Stimulated activated naive CD4-positive, alpha-beta T cell treated with Interleukin-2 at 50 U/mL for 16 hours (primary cell): ENCODE measurements at places on chromosomes 7 and 10.

- no peak for DNase-seq
Measured at GRCh38 chr10:60363187-60363586, 26.5 kb downstream of the ANK3 start.

DNA sequence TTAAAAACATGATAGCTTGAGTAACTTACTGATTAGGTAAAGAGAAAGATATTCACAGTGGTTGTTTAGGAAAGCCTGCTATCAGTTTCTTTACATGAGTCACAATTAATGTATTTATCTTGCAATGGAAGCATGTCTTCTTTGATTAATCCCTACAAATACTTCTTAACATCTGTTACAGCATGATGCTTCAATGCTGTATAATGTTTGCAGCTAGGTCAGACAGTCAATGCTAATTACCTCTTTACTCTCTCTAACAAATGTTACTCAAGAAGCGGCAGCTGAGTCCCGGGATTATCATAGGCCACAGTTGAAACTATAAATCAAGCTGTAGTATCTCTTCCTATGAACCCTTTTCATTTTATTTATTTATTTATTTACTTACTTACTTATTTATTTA is 33.2 kb downstream of the ACBD5 start:
- no peak for DNase-seq

GRCh38 chr7:38678698-38679054 is 47.5 kb upstream of the AMPH start:
- no peak for DNase-seq

DNA sequence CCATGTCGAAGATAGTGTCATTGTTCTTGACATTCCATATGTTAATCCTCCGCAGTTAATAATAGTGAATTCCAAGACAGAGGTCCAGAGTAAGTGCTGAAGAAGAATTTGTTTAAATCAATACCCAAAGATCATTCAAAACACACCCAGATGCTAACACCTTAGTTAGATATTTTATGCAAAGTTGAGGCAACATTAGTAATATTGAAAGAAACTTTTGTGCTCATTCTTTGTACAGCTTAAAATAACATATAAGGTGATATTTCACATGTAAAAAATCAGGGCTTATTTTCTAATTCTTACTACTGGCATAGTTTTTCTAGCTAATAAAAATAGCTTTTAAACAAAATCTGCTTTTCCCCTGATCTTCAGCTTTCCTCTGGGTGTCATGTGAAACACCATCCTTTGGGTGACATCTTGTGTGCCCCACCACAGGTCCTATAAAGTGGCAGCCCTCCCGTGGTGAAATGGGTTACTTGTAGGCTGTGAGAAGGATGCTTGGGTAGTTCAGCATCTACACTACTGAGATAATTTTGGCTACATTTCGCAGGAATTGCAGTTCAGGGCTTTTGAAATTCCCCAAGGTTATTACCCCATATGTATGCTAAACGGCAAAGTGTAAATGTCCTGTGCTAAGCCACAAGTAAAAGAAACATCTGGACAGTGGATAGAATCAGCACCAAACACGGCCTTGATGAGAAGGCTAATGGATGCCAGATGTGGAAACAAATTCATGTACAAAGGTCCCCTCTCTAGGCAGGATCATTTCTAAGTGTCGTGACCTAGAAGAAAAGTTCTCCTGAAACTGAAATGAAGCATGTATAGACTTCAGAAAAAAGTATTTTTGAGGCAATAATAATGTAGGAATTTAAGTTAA is 105.4 kb downstream of the GRM3 start:
- DNase-seq, result no peak

GRCh38 chr7:94590526-94591162 is 65.3 kb downstream of the SGCE start:
- DNase-seq, result no peak

GRCh38 chr7:27130540-27131389 is at the start of gene HOXA4:
HOXA4 (minus strand) TSS chr7:27130757; CDS start chr7:27130733, 24 bp downstream.
- peak; percentile 74 for DNase-seq

GRCh38 chr10:129546106-129546505 is 79.1 kb downstream of the MGMT start:
- no peak for DNase-seq

DNA sequence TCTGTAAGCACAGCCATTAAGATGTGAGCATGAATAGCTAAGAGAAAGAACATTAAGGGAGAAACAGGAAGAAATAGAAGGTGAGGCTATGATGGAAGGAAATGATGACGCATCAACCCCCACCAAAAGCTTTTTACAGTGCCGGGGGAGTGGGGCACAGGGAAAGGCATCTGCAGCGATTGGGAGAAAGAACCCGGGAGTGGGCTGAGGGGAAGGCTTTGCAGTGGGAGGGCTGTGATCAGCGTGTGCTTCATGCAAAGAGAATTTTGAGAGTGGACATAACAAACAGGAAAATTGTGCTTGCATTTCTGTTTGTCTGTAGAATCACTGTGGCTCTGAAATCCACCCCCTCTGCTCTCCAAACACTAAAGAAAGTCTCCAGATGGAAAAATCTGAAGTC is 250.8 kb downstream of the KCNMA1 start:
- DNase-seq, result no peak

DNA sequence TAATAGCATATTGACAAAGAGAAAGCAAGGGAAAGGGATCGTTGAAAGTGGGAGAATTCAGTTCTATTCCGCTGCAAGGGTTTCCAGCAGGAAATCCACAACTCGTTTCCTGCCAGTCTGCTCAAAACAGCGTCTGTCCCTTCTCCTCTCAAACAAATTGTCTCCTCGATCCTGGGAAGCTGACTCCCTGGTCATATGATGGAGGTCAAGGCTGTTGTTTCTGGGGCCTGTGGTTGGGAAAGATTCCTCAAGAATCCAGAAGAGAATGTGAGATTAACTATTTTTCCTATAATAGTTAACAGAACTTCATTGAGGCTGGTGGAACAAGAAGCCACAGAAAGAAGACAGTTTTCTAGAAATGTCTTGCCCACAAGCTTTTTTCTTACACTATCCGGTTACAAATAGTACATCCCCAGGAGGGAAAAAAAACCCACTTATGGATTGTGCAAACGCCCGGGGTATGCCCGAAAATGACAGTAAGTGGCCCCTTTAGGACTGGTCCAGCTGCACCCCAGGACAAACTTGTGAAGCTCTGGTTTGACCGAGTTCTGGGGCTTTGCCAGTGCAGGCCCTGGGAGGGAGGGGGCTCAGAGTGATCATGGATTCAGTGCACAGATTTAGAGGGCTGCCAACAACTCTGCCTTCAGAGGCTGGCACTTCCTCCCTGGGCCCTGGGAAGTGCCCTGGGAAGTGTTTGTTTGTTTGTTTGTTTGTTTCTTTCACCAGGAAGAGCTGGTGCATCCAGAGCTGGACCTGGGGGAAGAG is 49.4 kb upstream of the CTBP2 start:
- no peak for DNase-seq

GRCh38 chr10:121087129-121087528 is 236.0 kb downstream of the WDR11 start:
- DNase-seq, result no peak

DNA sequence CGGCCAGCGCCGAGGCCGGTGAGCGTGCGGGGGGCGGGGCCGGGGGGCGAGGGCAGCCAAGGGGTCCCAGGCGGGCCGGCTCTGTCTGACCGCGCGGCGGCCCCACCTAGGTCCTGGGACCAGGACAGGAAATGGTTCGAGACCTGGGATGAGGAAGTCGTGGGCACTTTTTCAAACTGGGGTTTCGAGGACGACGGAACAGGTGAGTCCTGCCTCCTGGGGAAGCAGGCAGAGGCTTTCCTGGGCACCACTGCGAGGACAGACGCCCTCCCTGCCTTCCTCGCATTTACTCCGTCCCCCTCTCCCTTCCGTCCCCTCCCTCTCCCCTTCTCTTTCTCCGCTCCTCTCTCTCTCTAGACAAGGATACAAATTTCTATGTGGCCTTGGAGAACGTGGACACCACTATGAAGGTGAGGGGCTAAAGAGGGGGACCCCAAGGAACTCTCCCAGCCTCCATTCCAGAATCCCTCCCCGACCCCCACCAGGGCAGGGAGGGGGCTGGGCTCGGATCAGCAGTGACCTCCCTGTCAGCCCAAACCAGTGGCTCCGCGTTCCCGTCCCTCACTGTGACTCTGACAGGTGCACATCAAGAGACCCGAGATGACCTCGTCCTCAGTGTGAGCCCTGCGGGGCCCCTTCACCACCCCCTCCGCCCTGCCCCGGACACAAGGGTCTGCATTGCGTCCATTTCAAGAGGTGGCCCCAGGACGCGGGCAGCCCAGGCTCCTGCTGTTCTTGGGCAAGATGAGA is 2.6 kb upstream of the MUC12 start:
- DNase-seq, result no peak

- DNase-seq, result no peak
Measured at GRCh38 chr7:105477908-105478307, 44.2 kb downstream of the PUS7 start.

DNA sequence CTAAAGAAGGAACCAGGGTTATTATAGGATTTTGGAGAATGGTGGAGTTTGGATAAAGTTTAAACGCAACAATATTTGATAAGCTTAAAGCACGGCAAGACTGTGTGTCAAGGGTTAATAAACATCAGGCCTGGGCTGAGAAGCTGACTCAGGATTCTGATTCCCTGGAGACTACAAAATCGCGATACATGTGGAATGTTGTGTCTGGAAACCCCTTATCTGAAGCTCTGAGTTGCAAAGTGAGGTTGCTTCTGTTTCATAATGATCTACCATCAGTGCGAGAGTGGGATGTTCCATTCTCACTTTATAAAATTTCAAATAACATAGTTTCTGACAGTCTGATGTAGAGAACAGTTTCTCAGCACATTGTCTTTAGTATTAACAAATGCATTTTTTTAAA is 7.8 kb downstream of the C1GALT1 start:
- DNase-seq, result no peak

DNA sequence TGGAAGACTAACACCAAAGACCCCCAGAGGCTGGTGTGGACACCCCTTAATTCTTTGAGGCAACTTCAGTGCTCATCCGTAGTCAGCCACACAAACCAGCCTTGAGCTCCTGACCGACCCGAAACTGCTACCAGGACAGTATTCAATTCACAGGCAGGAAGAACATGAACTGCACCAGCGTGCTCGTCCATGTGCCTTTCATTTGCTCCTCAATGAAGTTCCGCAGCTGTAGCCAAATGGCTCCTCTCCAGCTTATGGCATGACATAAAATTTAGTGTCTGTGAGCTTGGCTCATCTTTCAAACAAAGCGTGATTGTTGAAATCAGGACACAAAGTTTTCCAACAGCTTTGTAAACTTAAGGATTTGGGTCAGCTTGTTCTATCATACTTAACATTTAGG is 144.1 kb upstream of the FAM171A1 start:
- DNase-seq, result no peak

GRCh38 chr7:2460188-2460587 is 16.0 kb downstream of the GRIFIN start:
- no peak for DNase-seq

- DNase-seq, result no peak
Measured at GRCh38 chr7:26918241-26918640, 53.9 kb upstream of the SKAP2 start.

DNA sequence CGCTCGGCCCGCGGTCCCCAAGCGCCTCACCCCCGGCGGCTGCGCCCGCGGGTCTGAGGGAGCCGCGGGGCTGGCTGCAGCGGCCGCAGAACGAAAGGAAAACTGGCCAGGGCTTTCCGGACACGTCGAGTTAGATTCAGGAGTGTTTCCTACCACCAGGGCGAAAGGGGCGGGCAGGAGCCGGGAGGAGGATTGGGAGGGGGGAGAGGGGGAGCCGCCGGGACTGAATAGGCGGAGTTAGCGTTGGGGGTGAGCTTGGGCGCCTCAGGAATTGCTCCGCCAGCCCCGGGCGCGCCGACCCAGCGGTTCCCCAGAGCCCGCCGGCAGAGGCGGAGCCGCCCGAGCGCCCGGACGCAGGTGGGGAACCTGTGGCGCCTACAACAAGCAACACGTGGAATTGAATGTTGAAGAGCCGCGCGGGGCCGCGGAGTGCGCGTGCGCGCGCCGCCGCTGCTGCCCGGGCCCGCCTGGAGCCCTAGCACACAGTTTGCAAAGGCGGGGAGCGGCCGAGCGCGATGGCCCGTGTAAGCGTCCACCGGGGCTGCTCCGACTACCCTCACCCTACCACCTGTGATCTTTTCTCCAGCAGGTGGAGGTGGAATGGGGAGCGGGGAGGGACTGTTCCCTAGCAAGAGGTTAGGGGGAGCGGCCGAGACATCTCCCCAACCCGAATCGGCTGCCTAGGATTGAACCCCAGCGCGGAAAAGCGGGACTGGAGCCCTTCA is at the start of gene CADPS2:
CADPS2 (minus strand) TSS at position 104 of the 725 bp plus-strand sequence. CDS start 123 bp downstream, outside the sequence.
- DNase-seq, result no peak

GRCh38 chr7:47943676-47944474 is 4.4 kb downstream of the PKD1L1 start:
- no peak for DNase-seq

GRCh38 chr10:31836569-31837406 is 91.8 kb downstream of the ARHGAP12 start:
- no peak for DNase-seq

DNA sequence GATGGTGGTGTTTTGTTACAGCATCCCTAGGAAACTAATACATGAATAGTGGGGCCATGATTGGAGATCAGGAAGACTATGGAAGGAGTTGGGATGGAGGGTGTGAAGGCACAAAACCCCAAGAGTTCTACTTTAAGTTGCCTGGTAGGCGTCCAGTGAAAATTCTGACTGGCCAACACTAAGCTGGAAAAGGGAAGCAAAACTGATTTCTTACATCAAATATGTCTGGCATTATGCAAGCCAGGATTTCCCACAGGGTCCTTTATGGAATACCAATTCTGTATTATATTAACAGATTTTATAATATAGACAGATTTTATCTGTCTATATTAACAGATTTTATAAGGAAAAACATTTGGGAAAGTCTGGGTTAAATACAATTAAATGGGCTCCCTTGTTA is 16.2 kb downstream of the CPVL start:
- DNase-seq, result no peak

- no peak for DNase-seq
Measured at GRCh38 chr10:80207768-80208370, 2.5 kb upstream of the ANXA11 start.

GRCh38 chr7:45715471-45716352 is 141.5 kb downstream of the ADCY1 start:
- DNase-seq, result no peak

GRCh38 chr7:1857487-1858421 is 187.7 kb downstream of the ELFN1 start:
- no peak for DNase-seq

DNA sequence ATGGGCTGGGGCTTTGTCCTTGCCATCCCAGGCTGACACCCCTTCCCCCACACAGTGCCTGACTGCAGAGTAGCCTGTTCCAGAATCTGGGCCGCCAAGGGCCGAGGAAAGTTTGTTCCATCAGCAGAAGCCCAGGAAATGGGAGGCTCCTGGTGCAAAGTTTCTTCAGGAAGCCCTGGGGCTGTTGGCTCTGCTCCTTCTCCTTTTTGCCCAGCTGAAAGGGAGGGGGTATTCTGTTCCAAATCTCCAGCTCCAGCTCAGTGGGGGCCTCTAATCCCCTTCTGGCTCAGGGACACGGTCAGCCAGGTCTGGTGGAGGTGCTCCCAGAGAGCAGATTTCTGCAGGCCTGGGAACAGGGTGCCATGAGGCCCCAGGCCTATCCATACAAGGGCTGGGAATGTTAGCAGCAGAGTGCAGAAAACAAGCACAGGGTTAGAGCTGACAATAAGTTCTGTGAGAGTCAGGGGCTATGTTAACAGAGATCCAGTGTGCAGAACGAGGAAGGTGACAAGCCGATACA is 399.5 kb downstream of the RPS24 start:
- DNase-seq, result no peak
